Gastrocnemius medialis (tissue), 4 donors: ENCODE measurements at places on chromosomes 12 and 14. TPM values are rescaled to one million over a fixed set of nuclear protein-coding genes. Genes with fewer than 3 reads are reported as not detected.

GRCh38 chr14:104143521-104144452 is 5.4 kb downstream of the KIF26A start:
- no peak for DNase-seq

DNA sequence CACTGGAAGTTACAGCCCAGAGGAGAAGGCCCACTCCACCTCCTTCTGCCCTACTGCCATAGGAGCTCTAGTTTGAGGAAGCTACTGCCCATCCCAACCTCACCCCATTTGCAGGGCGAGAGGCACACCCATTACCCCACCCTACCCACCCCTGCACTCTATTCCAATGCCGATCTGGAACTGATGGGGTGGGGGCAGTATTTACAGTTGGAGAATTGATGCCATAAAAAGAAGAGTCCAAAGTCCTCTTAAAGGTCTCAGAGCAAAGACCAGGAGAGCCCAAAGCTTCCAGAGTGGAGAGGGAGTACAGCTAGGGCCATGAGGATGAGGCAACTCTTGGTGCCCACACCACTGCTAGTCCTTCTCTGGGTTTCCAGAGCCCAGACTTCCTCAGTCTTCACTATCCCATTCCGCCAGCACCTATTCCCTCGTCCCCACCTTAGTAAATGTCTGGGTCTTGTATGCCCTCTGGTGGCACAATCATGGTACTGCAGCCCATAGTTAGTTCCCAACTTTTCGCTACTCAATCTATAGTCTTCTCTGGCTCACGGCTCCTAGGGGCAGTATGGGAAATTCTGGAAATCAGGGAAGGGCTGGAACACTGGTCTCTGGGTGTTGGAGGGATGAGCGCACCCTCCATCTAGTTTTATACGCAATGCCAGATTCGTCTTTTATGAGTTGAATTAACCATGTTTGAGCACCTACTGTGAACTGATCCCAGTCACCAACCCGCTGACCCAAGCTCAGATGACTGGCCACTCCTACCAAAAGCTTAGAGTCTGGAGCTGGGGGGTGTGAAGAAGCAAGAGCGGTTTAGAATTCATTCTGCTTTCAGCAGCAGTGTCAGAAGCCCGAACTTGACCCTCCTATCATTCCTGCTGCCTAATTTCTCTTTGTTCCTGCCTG is 6.9 kb upstream of the ADCY6 start:
- DNase-seq, result peak; percentile 22

TSHR gene
- not detected for total RNA-seq

SIX6 gene
- total RNA-seq, result not detected

INSM2 gene
- not detected for total RNA-seq

DNA sequence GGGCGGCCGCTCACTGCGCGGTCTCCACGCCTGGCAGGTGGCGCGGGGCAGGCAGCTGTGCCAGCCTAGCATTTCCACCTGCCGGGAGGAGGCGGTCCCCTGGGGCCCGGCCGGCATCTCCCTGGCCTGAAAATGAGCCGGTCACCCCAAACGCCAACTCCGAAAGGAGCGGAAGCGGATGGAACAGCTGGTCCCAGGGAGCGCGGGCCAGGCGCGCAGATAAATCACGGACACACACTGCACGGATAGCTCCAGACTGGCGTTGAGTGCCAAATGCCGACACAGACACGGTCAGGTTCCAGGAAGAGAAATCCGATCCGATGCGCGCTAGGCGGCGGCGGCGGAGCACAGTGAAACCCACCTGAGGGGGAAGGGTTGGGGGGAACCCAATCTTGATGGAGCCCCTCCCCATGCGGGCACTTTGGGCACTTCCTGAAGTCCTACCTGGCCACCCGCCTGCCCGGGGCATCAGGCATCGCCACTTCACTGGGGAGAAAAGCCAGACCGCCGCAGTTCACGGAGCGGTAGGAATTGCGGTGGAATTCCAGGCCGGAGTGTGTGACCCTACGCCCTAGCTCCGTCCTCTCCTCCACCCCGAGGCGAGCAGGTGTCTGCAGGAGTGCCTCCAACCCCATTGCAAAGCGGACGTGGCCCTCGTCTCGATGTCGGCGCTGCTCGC is 624 bp upstream of the PLEKHD1 start:
- DNase-seq, result peak; percentile 77

GRCh38 chr14:65361920-65362319 is 50.6 kb upstream of the FUT8 start:
- DNase-seq, result peak; percentile 71

GRCh38 chr12:90943255-90943654 is 11.7 kb downstream of the CCER1 start:
- no peak for DNase-seq

- no peak for DNase-seq
Measured at GRCh38 chr12:62660756-62661155, 194.1 kb downstream of the MON2 start.
